CD4-positive, alpha-beta memory T cell (primary cell): ENCODE measurements at places on chromosomes 5 and 9. TPM values are rescaled to one million over a fixed set of nuclear protein-coding genes. Genes with fewer than 3 reads are reported as not detected.
A peak's percentile ranks its signal among the peaks of the same experiment; 100 is the strongest.

SPATA31A7 gene
- polyA plus RNA-seq, result not detected

DNA sequence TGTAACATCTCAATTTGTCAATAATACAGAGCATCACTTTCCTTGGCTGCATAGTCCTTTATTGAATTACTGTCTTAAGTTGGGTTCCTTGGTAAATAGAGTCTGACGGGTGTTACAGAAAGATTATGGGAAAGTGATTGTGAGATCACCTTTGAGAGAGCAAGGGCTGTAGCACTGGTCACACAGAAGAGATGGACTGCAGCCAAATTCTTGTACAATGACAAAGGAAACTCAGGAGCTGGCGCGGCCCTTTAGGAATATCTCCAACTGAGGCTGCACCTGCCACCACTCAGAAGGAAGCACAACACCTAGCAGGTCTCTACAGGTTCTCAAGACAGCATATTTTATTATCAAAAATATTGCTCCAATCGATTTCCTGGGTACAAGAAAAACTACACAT is 350.0 kb upstream of the ISL1 start:
- no peak for DNase-seq

PLPPR1 gene
- not detected for polyA plus RNA-seq

GRCh38 chr9:112174965-112175795 is at the start of gene SUSD1:
TSS of gene SUSD1 (minus strand) at chr9:112175297. CDS start at chr9:112175235, 62 bp downstream.
- DNase-seq, result peak; percentile 55

GRM6 gene
- polyA plus RNA-seq, result not detected

TLX3 gene
- not detected for polyA plus RNA-seq

HDAC3 gene
- polyA plus RNA-seq, result 92.8 TPM

DNA sequence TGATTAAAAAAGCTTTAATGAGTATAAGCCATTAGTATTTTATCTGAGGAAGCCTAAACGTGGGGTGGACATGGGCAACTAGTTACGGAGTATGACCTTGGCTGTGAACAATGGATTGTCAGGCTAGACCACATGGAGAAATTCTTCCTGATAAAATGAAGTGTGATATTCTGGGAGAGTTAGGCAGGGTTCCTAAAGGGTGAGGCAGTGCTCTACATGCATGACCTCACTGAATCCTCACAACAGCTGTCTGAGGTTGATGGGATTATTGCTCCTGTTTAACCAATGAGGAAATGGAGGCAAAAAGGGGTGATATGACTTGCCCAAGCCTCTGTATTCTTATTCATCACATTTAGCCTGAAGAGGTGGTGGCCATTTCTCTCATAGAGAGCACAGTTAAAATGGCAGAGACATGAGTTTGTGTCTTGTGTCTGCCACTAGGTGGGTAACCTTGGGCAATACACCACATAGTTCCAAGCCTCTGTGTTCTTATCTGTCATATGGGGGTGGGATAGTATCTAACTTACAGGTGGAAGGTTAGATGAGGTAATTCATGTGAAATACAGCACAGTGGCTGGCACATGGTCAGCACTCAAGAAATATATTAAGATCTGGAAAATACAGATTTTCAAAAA is 96.1 kb upstream of the NR3C1 start:
- no peak for DNase-seq

- no peak for DNase-seq
These were observed 90.8 kb downstream of the CAAP1 start for GRCh38 chr9:26801772-26802171.

- DNase-seq, result no peak
These were observed 79.1 kb downstream of the AOPEP start for GRCh38 chr9:94805585-94805984.

HSPA4 gene
- polyA plus RNA-seq, result 32.2 TPM

SAPCD2 gene
- 0.15 TPM for polyA plus RNA-seq

CARD6 gene
- 2.4 TPM for polyA plus RNA-seq

- no peak for DNase-seq
These were observed 33.0 kb upstream of the PWWP2A start for GRCh38 chr5:160152287-160152686.

- no peak for DNase-seq
These were observed 1675.3 kb upstream of the CDH6 start for GRCh38 chr5:29518176-29518575.

STPG3 gene
- not detected for polyA plus RNA-seq

DNA sequence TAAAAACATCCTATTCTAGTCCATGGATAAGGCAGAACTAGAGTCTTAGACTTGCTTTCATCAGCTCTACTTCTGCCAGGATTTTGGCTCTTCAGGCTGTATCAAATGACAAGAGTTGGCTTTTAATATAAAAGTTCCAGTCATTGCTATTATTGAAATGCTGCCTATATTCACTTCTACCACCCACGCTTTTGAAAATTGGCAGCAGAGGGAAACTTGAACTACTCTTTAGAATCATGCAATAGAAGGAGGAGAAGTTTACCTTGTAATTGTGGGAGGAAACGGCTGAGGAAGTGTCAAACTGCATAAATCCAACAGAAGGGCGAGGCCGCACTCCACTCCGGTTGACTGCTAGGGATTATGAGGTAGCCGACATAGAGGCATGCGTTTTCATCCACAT is 122.6 kb upstream of the BASP1 start:
- DNase-seq, result no peak
